ENCODE measurements at places on chromosomes 5 and 9. TPM values are rescaled to one million over a fixed set of nuclear protein-coding genes. Genes with fewer than 3 reads are reported as not detected.
A peak's percentile ranks its signal among the peaks of the same experiment; 100 is the strongest.

PNPLA7 gene
- total RNA-seq, result under 0.01 TPM

DNA sequence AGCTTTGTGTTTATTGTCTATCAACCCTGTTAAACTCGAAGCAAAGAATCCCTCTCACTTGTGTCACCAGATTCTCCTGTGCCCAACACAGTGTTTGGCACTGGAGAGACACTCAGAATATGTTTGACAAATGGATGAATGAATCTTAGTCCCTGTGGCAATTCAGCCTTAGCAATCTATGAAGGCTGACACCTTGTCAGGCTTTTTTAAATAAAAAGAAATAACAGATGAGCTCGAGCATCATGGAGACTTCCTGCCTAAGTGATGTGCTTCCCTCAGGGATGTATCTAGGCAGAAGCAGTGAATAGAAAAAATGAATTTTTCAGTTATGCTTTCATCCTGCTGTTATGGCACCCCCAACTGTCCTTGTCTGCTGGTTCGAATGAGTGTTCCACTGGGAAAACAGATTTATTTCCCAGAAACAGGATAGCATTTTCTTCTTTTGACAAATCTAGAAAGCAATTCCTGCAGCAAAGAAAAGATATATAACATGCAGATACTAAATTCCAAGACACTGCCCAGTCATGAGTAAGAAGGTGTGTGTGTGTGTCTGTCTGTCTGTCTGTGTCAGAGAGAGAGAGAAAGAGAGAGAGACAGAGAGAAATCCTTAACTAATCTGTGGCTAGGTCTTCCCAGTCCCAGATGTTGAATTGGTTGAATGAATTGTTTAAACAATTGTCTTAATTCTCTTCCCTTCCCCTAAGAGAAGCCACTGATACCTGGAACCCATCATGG, 16.7 kb downstream of the MAMDC2 start:
- DNase-seq, result no peak

SH2D3C gene
- total RNA-seq, result 0.28 TPM

- no peak for DNase-seq
These were observed 35.7 kb upstream of the PPP1R26 start for GRCh38 chr9:135443797-135444425.

CAMK2A gene
- 0.18 TPM for total RNA-seq

PCDHA9 gene
- total RNA-seq, result under 0.01 TPM

SPIN1 gene
- total RNA-seq, result 189 TPM

SPEF2 gene
- 2.3 TPM for total RNA-seq

DNA sequence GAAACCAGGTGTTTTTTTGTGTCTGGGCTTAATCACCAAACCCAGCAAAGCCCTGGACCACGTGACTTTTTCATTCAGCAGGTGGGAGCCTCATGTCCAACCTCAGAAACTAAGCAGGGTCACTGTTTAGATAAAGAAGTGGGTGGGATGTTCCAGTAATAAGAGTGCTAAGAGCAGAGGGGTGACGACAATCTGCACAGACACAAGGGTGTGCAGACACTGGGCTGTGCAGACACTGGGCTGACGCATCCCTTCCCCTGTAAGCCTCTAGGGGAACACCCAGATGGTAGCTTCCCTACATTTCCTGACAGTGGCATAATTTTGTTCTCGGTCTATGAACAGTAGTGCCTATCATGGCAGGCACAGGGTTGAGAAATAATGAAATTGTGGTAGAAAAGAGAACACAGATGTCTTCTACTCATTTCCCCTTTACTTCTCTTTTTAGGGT, 85.1 kb downstream of the SAXO1 start:
- DNase-seq, result peak; percentile 6

DNA sequence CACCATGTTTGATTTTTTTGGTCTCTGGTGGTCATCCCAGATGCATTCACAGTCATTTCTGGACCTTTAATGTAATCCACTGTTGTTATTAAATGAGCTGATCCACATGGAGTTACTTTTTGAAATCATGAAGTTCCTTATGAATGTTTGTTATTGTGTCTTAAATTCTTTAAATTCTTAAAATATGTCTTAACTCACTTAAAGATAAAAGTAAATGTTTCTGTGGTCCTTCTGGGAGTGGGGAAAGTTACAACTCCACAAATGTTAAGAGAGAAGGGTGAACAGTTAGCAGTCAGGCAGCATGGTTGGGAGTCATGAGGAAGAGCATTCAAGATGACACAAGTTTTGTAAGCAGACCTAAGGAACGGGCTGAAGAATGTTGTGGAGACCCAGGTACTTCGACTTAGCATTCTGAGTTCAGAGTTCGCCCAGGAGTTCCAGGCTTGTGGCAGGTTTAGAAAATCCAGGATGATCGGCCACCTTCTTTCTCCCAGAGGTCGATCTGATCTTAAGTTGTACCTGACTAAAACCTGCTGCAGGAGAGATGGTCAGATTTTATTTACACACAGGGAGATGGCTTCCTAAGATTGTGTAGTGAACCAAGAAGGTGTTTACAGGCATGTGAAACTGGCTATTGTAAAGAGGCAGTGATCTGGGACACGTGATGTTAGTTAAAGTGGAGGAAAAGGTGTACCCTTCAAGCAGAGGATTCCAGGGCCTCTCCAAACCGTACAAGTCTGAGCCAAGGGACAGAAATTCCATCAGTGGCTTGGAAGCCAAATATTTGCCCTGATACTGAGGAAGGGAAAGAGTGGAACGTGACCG, 17.2 kb downstream of the SLC1A1 start:
- DNase-seq, result peak; percentile 29

DNA sequence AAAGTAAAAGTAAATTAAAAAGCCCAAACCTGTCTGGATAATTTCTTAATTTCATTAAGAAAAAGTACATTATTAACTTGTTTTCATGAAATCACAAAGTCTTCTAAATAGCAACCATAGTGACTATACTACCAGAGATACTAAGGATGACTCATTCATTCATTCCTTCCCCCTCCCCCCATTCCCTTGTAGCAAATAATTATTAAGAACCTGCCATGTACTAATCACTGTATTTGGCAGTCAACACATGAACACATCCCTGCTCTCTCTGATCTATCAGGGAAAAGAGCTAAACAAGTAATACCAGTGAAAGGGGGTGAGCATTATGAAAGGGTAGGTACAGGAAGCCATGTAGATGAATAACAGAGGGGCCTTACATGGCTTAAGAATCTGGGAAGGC, 203.9 kb downstream of the CWC27 start:
- peak; percentile 26 for DNase-seq

GRCh38 chr5:150600616-150601490, 39.6 kb upstream of the SYNPO start:
- DNase-seq, result no peak

DNA sequence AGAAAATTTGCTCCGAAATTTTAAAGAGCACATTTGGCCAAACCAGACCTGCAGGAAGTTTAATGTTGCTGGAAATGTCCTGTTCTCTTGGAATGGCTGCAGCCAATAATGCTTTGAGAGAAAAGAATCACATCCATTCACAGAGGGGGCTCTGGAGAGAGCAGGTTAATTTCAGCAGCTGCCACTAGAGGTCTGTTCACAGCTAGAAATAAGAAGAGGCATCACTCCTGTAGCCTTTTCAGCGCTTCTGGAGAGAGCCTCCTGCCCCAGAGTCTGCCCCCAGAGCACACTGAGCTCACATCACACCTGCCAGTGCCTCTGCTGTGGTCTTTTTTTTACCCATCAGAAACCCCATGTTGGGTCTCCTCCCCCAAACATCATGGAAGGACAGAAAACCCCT, 124.8 kb upstream of the RAD23B start:
- peak; percentile 37 for DNase-seq

- DNase-seq, result no peak
These were observed 117.8 kb upstream of the CACNA1B start for GRCh38 chr9:137759649-137760321.

DNA sequence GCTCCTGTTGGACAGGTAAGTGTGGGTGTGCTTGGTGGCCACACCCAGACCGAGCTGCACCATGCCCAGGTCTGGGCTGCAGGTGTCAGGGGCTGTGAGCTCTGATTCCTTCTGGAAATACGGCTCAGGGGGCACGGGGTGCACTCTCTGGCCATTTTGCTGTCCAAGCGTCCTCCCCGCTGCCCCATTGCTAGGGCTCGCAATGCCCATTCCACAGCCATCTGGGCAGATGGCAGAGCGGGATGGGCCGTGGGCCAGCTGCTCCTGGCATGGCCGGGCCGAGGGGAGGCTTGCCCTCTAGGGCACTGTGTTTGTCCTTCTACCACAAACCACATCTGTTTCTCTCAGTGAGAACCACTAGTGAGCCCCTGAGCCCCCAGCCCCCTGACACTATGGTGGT, 67.9 kb upstream of the RXRA start:
- DNase-seq, result no peak

DNA sequence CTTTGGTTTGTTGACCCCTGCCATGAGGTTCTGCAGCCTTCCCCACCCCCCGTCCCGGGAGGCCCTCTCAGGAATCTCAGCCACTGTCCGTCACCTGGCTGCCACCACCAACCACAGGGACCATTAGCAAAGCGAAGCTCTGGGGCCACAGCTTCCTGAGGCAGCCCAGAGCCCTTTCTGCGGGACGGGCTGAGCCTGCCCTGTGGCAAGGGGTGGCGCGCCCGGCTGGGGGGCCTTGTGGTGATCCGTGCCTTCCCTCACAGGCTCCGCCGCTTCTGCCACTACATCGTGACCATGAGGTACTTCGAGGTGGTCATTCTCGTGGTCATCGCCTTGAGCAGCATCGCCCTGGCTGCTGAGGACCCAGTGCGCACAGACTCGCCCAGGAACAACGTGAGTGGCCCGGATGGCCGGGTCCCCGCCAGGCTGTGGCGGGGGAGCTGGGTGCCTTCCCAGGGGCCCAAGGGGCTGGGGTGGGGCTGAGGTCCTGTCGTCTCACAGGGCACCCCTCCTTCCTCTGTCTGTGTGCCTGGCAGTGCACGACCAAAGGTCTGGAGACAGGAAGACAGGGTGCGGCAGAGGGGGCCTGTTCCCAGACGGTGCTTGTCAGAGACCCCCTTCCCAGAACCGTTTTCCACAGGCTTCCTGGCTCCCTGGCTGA, 169.2 kb downstream of the CACNA1B start:
- no peak for DNase-seq

DNA sequence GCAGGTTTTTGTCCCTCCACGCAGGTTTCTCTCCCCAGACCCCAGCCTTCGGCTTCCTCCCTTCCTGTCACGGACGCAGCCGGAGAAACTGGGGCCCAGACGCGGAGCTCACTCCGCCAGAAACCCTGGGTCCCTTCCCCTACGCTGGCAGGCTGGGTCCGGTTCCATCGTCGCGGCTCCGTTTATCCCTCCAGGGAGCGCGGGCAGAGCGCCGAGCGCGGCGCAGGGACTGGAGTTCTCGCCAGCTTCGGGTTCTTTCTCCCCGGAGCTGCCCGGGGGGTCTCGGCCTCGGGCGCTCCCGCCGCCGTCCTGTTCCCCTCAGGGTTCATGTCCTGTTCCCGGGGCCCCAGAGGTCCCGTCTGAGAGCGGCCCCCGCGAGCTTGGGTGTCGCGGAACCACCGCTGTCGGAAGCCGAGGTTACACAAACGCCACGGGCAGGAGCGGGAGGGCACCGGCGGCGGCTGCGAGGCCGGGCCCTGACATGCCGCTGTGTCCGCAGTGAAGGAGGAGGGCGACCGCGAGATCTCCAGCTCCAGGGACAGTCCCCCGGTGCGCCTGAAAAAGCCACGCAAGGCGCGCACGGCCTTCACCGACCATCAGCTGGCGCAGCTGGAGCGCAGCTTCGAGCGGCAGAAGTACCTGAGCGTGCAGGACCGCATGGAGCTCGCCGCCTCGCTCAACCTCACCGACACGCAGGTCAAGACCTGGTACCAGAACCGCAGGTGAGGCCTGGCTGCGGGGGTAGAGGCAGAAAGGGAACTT, 4.6 kb downstream of the BARHL1 start:
- no peak for DNase-seq

GRCh38 chr5:14440223-14440581, 141.4 kb upstream of the OTULINL start:
- DNase-seq, result no peak

CARD9 gene
- 0.36 TPM for total RNA-seq

GRCh38 chr5:127963931-127964330, 119.6 kb upstream of the SLC12A2 start:
- DNase-seq, result peak; percentile 63

GRCh38 chr5:102863058-102863457, 108.0 kb downstream of the PAM start:
- DNase-seq, result no peak

DNA sequence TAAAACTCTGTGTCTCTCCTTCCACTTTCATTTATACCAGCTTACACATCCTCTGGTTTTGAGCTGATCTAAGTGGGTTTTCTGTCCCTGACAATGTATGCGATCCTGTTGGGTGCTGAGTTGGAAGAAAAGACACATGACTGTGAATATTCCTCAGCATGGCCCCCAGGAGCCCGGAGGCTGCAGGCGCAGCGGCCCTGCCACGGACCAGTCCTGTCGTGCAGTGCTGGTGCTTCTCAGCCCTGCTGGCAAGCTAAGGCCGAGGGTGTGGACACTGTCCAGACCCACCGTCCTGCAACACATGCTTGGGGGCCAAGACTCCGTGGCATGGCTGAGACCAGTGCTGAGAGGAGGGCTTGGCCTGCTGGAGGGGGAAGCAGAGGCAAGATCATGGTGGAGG, 328.9 kb upstream of the IRX2 start:
- DNase-seq, result no peak

C1QTNF2 gene
- total RNA-seq, result 0.72 TPM

DNA sequence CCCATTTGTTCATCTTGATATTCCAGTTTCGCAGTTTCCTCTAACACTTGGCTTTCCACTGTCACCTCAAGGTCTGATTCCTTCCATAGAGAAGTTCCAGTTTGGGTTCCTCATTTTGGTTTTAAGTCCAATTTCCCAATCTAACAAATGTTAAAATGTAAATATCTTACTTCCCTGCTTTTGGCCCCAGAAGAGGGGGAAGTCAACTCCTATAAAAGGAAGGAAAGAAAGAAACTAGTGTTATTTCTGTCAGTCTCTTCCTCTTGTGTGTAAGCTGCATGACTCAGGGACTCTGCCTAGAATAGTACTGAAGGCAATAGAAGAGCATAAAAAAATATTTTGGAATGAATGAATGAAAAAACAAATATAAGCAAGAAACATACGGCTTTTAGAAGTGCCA, 127.5 kb upstream of the CCNG1 start:
- DNase-seq, result no peak

DNA sequence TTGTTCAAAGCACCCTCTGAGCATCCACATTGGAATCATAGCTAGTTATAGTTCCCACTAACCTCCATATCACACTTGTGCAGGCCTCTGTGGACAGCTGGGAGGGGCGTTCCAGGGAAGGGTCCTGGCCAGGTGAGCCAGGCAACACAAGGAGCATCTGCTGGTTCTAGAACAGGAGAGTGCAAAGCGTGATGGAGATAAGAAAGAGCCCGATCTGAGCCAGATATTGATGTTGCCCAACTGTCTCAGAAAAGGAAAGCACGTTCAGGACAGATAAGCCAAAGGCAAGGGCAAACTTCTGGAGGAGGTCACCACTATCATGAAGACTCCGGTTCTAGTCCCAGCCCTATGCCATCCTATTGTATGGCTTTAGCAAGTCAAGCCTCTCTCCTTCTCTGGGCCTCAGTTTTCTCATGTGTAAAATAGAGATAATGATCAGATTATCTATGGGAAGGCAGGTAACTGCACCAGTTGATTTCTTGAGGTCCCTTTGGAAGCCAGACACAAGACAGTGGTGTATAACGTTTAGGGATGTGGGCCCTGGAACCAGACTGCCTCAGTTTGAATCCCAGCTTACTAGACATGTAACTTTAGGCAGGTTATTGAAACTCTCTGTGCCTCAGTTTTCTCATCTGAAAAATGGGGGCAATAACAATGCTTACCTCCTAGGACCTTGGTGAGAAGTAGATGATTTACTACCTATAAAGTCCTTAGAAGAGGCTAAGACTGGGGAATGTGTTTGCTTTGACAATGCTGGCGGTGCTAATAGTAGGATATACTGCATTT, 19.8 kb downstream of the GABBR2 start:
- no peak for DNase-seq

- no peak for DNase-seq
These were observed 297.1 kb upstream of the IRX4 start for GRCh38 chr5:2179861-2180260.
